Activated CD8-positive, alpha-beta memory T cell treated with anti-CD3 and anti-CD28 coated beads for 1 hour (primary cell): ENCODE measurements at places on chromosomes 12 and 14.

- DNase-seq = no peak
These were observed 70.7 kb downstream of the BBS10 start for GRCh38 chr12:76277480-76277879.

DNA sequence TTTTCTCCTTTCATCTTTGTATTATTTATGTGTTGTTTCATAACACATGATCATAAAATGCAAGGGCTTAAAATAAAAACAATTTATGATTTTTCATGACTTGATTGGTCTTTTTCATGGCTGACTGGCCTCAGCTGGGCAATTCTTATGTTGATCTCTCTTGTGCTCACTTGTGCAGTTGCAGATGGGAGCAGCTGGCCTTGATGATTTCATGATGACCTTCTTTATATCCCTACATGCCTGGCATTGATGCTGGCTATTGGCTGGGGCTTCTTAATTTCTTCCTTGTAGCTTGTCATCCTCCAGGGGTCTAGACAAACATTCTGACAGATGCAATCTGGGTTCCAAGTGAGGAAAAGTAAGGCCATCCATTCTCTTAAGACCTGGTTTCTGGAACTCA lies 1832.8 kb upstream of the FLRT2 start:
- no peak for DNase-seq

DNA sequence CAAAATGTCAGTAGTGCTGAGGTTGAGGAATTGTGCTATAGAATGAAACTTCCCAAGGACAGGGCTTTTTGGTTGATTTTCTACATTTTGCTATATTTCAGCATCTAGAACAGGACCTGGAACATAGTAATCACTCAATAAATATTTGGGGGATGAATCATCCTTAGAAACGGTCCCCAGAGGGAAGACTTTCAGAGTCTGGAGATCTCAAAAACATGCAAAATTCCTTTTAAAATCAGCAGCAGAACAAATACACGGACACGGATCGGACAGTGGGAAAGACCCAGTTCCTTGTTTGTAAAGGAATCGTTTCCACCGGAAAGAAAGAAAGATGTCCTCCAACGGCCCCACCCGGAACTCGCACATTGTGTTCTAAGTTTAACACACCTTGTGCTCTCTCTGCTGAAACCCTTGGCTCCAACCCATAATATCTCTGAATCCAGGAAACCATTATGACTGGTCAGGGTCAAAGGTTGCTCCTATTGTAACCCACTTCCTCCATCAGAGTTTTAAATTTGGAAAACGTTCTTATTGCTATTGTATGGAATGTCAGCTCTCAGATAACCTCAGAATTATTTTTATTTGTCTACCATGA lies 617.2 kb downstream of the MED13L start:
- DNase-seq = no peak

- DNase-seq = no peak
These were observed 44.0 kb upstream of the FRMD6 start for GRCh38 chr14:51607711-51608110.

DNA sequence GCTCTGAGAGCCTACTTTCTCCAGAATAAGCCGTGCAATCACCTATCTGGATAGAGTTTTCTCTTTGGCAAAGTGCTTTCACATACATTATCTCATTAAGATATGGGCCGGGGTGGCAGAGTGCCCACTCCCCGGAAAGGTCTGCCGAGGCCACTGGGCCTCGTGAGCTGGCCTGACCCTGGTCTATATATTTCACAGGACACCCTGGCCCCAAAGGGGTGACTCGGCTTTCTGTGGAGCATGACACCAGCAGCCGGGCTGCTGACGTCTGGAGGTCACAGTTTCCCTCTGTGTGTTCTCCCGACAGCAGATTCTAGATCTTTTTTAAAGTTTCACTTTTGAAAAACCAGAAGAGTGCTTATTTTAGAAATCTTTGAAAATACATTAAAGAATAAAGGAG lies 27.9 kb upstream of the ATP2A2 start:
- no peak for DNase-seq

GRCh38 chr12:26119391-26119989 lies 5.3 kb downstream of the BHLHE41 start:
- DNase-seq = no peak

DNA sequence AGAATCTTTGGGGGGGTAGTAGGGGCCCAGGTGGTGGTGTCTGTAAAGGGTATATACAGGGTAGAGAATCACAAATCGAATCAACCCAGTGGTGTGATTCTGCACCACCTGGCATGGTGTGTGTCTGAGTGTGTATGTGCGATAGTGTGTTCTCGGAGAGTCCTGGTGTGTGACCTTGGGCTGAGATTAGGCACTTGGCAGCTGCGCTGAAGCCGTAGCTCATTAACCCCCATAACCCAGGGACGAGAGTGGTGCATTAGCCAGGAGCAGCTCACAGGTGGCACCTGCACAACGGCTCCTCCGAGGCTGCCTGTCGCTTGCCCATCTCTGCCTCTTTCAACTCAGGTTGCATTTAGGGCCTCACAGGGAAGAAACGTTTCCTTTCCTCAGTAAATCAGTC lies 15.6 kb upstream of the TESC start:
- no peak for DNase-seq

GRCh38 chr14:59630288-59630963 lies 53.8 kb upstream of the CCDC175 start:
- DNase-seq = no peak

GRCh38 chr12:1552171-1552570 lies 42.2 kb downstream of the FBXL14 start:
- no peak for DNase-seq

DNA sequence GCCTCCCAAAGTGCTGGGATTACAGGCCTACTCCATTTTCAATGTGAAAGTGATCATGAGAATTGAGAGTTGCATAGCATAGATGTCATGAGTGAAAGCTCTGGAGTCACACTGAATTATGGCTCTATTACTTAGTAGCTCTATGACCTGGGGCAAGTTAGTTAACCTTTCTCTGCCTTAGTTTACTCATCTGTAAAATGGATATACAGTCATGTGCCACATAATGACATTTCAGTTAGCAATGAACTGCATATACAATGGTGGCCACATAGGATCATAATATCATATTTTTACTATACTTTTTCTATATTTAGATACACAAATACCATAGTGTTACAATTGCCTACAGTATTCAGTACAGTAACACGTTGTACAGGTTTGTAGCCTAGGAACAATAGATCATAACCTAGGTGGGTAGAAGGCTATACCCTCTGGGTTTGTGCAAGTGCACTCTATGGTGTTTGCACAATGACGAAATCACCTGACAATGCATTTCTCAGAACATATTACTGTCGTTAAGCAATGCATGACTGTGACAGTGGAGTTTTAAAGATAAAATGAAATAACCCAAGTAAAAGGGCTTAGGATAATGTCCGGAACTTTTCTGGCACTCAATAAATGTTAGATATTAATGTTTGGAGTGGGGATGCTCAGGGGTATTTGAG lies 53.1 kb downstream of the ZFYVE26 start:
- no peak for DNase-seq

- no peak for DNase-seq
These were observed 542.1 kb upstream of the ATP2B1 start for GRCh38 chr12:90250766-90251165.

GRCh38 chr14:70573050-70573449 lies 27.4 kb downstream of the MED6 start:
- DNase-seq = no peak

- no peak for DNase-seq
These were observed 10.6 kb downstream of the SPRING1 start for GRCh38 chr12:116727261-116727660.

DNA sequence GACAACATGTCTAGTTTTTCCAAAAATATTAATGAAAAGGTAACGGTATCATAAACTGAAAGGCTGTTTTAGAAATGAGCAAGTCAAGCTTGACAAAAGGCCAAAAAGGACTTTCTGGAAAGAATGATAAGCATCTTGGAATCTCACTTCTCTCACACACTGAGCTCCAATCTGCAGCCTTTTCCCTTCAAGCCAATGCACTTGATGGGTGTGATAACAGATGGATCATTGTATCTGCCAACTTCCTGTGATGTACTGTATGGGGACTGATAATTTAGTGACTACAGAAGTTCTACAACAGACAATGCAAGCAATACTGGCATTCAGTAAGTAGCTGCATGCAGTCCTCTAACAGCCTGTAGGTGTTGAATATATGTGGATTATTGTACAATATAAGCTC lies 147.1 kb downstream of the MED13L start:
- no peak for DNase-seq

- no peak for DNase-seq
These were observed 332.1 kb downstream of the NELL2 start for GRCh38 chr12:44544018-44544417.

DNA sequence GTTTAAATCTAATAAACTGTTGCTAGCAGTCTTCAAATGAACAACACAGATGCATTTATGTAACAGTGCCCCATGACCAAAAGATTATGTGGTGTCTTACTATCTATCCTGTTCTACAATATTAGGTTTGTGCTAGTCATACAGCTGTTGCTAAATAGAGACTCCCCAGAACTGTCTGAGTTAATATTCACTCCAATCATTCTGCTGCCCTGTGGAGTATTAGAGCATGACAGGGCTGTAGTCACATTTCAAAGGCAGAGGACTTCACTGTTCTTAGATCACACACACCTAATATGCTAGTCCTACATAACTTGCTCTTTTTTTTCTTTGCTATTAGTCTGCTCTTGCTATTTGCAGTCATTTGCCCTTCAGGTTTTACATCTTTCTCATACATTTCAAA lies 157.6 kb upstream of the MDGA2 start:
- DNase-seq = no peak

DNA sequence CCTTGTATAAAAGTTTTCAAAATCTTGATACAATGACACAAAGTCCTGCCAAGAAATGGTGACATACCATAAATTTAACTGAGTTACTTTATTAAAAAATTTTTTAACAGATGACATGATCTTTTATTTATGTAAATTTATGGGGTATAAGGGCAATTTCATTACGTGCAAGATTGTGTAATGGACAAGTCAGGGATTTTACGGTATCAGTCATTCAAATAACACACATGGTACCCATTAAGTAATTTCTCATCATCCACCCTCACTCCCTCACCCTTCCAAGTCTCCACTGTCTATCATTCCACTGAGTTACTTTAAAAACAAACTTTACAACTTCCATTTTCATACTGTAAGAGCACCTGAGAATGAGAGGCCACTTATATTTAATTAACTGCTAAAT lies 37.4 kb downstream of the SPTLC2 start:
- no peak for DNase-seq

- DNase-seq = no peak
These were observed 23.2 kb upstream of the MTHFD1 start for GRCh38 chr14:64364907-64365306.

DNA sequence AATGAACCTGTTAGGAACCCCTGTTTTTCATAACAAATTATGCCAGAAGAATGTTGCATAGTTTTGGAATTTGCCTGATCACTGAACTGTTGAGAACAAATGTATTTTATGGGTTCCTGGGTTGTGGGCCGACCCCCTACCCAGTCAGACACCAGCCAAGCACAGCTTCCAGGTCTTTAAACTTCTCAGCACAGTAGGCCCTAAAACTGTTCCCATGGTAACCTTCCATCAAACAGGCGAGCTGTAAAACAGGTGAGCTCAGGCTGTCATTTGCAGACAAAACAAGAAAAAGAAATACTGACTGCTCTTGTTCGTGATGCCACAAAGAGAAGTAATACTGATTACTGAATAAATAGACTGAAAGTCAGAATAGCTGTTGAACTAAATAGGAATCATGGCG lies 147.0 kb downstream of the PTPRO start:
- DNase-seq = no peak
